ENCODE measurements at places on chromosomes 1 and 21.

GRCh38 chr1:177488722-177489121 is 318.0 kb downstream of the BRINP2 start:
- no peak for DNase-seq

- no peak for DNase-seq
These were observed 56.0 kb upstream of the DPYD start for GRCh38 chr1:97976801-97977200.

DNA sequence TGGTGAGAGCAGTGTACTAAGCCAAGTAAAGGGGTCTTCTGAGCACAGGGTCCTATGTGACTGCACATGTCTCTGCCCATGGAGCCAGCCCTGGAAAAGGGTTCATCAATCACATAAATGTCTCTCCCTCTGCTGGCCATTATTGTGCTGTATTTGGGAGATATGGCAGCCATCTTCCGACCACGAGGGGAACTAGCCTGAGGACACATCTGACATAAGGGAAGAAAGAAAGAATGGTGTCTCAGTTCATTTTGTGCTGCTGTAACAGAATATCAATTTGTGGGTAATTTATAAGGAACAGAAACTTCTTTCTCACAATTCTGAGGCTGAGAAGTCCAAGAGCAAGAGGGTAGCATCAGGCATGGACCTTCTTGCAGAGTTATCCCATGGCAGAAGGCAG is 55.1 kb upstream of the GJA5 start:
- no peak for DNase-seq

GRCh38 chr1:181090641-181091126 is 2.2 kb downstream of the IER5 start:
- DNase-seq = peak; percentile 38

GRCh38 chr1:246748867-246749266 is 24.7 kb downstream of the SCCPDH start:
- DNase-seq = peak; percentile 19

- DNase-seq = no peak
These were observed 3.1 kb downstream of the TMEM54 start for GRCh38 chr1:32898056-32898455.

Measured in RKO (cell line).